Stimulated activated CD4-positive, alpha-beta T cell treated with anti-CD3 and anti-CD28 coated beads, Interleukin-4, amount 100 ng/mL, for 4 hours (primary cell): ENCODE measurements at places on chromosomes 6 and 20.

DNA sequence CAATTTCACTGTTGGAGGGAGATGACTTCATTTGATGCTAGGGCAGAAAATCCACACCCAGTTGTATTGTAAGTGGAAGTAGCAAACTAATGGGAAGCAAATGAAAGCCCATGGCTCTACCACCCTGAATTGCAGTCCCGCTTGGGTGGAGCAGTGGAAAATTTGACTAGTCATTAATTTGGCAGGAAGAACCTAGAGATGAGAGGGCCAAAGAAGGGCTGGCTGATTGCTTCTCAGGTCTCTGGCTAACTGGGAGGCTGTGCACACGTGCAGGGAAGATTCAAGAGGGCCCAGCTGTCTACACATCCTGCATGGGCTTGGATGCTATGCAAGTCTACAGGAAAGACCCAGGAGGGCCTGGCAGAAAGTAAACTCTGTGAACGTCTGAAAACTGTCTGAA, 466.2 kb downstream of the TFAP2A start:
- DNase-seq: no peak

DNA sequence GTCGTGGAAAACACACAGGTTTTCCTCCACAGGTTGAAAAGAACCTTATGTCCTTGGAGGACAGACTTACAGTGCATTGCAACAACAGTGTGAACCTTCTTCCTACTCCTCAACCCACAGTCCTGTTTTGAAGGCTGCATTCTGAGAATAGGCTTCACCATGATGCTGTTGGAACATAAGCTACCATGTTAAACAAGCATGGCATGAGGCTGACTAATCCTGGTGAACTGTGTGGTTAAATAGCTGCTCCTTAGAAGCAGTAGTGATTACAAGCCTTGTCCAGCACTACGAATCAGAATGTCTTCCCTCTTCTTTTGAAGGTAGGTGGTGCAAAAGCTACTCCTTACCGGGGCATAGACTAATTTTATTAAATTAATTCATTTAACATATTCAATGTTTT, 368.5 kb upstream of the EPHA7 start:
- no peak for DNase-seq

DNA sequence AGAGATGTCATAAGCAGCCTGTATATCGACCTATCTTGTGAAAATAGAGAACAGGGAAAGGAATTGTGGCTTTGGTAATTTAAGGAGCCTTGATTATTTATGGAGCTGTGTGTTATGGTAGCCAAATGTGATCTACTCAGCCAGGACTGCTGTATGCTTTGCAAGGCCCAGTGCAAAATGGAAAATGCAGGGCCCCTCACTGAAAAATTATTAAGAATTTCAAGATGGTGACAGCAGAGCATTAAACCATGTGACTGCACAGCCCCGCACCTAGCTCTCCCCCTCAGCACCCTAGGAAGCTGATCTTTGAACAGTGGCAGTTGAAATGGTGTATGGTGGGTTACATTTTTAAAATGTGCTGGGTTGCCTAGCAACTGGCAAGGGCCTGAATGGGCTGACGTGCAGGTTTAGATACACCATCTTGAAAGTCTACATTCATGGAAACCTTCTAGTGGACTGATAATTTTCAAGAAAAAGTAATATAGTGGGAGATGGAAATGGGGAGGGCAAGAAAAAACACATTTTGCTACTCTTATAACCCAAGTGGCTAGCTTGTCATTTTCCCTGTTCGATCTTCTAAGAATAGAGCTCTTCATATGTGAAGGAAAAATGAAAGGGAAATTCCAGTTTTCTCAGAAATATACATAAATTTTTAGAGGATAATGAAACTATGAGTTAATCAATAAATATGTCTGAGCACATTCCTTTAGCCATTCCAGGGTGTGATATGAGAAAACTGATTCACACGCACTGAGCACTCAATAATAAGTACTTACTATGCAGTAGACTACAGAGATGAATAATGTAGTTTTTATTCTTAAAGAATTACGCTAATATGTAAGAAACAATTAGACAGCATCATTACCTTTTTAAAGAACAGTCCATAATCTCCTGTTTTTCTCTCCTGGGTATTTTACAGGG, 208.0 kb downstream of the ARHGAP18 start:
- DNase-seq: no peak

- no peak for DNase-seq
Measured at GRCh38 chr20:1595333-1595732, 24.5 kb downstream of the SIRPB1 start.

DNA sequence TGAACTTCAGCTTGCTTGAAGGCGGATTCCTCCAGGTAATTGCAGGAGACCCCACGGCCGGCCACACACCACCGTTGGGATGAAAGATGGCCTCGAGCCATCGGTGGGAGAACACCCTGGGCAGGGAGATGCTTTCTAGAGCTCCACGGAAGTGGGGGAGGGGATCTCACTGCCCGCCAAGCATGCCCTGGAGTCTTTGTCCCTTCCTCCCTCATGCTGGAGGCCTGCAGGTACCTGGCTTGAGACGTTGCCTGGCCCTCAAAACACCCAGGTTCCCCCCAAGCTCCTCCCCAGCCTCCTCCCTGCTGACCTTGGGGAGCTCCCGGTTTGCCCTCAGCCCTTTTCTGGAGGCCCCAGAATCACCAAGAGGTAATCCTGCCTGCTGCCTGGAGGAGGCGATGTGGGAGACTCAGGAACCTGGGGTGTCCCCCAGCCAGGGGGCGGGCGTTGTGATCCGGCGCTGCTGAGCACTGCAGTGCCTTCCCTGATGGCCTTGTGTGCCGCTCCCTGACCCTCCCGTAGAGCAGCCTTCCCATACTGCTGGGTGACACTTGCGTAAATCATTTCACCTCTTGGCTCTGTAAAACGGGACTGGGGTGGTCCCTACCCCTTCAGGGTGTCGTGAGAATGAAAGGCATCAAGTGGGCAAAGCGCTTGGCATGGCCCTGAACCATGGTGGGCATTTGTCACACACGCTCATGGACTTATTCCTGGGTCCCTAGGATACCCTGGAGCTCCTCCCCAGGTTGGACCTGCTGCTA, 91.4 kb downstream of the CEBPB start:
- DNase-seq: no peak

DNA sequence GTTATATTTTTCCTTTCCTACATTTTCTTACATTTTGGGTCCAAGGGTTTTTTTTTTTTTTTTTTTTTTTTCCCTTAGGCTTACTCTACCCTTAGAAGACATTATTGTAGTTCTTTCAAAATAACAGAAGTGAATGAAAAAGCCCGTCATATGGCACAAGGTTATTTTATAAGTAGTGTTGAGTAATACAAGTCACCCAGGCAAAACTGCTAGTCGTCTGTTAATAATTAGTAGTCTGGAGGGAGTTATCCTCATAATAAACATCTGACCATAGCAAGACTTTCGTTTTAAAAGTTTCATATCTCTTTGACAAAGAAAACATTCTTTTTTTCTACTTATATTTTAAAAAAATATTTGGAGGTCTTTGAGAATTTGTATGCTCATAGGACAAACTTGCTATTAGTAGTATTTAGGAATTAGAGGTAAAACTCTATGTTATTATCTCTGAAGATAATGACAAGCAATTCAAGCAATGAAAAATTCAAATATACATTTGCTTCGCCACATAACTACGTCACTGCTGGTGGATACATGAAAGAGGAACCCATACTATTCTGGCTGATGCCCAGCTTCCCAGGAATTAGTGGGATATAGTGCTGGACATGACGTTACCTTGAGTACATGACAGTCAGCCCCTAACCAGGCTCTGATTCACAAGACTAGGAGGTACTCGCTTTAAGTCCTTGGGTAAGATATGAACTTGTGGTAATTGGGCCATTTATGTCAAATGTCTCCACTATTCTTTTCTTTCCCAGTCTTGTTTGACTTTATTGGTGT, 532.8 kb downstream of the GRIK2 start:
- no peak for DNase-seq

- no peak for DNase-seq
Measured at GRCh38 chr6:137122612-137123011, 50.8 kb downstream of the IL22RA2 start.

DNA sequence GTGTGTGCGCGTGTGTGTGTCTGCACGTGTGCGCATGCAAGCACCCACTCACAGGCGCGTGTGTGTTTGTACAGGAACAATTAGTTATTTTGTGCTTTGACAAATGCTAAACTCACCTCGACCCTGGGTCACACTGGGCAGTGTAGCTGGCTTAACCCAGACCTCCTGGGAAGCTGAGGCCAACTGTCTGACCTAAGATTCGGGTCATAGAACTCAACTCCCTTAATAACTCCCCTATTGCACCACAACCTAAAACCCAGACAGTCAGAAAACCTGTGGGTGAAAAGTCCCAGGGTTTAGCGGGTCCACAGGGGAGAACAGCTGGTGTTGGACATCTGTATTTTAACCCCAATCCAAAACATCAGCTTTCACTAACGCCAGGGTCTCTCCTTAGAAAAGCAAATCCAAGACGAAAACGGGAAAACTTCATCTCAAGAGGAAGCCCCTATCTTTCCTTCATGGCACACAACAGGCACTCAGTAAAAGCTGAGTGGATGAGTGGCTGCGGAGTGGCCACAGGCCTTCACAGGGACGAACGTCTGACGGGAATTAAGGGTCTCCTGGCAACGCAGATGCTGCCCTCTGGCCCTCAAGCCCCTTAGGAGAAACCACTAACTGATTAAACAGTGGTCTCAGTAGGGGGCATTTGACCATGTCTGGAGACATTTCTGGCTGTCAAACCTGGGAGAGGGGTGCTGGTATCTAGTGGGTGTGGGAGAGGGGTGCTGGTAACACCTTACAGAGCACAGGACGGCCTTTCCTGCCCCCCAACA, 4.5 kb downstream of the PMEPA1 start:
- no peak for DNase-seq

DNA sequence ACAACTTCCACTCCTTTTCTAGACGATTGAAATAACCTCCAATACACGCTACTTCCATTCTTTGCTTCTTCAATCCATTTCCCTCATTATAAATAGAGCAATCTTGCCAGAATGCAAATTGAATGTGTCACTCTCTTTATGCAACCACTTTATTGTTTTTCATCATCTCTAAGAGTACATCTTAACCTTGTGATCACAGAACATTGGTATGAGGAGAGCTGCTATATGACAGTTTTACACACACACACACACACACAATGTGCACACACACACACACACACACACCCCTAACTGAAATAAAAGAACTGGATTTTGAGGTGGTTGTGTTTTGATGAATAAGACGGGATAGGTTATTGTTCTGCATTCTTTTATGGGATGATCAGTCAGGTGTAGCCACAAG, 187.0 kb downstream of the HDGFL1 start:
- no peak for DNase-seq

DNA sequence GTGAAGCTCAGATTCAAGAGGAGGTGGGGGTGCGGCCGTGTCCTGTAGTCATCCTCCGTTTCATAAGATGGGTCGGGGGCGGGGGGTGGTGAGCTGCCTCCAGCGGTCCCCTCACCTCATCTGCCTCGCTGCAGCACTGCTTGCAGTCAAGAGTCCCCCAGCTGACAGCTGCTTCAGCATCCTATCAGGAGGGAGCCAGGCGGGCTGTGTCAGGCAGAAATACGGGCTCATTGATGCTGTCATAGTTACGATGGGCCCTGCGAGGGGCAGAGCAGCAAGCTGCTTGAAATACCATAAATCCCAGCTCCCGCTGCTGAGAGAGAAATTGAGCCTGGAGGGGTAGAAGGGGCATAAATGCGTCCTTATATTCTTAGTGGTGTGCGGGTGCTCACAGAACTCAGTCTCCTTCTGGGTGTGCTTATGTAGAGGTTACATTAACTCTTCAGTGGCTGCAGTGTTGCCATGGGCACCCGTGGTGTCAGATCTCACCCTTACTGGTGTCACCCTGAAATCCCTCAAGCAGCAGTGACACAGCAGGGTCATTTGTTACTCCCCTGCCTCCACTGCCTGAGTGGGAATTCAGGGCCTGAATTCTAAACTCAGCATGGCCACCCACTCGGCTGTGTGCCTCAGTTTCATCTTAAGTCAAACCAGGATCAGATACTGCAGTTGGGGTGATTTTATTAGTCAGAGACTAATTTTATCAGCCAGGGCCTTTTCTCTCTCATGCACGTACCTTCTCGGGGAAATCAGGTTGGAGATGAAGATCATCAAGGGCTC, 21.8 kb downstream of the CCDC167 start:
- DNase-seq: no peak

- no peak for DNase-seq
Measured at GRCh38 chr20:59721386-59721785, 117.0 kb downstream of the PHACTR3 start.

- no peak for DNase-seq
Measured at GRCh38 chr6:80478030-80478429, 371.6 kb downstream of the BCKDHB start.

DNA sequence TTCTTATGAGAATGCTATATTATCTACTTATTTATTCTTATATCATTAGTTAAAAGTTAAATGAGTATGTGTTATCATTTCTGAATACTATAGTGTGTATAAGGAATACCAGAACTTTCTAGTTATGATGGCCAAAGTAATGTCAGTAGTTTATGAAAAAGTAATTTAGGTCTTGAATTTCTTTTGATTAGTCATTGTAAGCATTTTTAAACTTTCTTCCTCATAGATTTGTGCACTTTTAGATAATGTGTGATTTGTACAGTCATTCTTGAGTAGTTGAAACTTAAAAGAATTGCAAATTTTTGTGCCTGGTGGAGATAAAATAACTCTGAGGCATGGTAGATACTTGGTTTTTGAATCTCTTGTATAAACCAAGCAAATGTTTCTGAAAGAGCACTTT, 311.3 kb downstream of the CDKAL1 start:
- DNase-seq: no peak
